ENCODE measurements at places on chromosomes 2 and 18.

GRCh38 chr18:28858248-28858647 is 681.3 kb upstream of the CDH2 start:
- H3K27ac ChIP-seq, result no peak overlapping the region
- H3K4me1 ChIP-seq, result no peaks in the 10 kb centered on the region
- no peaks in the 10 kb centered on the region for H3K27me3 ChIP-seq
- no peak overlapping the region for H3K4me3 ChIP-seq

DNA sequence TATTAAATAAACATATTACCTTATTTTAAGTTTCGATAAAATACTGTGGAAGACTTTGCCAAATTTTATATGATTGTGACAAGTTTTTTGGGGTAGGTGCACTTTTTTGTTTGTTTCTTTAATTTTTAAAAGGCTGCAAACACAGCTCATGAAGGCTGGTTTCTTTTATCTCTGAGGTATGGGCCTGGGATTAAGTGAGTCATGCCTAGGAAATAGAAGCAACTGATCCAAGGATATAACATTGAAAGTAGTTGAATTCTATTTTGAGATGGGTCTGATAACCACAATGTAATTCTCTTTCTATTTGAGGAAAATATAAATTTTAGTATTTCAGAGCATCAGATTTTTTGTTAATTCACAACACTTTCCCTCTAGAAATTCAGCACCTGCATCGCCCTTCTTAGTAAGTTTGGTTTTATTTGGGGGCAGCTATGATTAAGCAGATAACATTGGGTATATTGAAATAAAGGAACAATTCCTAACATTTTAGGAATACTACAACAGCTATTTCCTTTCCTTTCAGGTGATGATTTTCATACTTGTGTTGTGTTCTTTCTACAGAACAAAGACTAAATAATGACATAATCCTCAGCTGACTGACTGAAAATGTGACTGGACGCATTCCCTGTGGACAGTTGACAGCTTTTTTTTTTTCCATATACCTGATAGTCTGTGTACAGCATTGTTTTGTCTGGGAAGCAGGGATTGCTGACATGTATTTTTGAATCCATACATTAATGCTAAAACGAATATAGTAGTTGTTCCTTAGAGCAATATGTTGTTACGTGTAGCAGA is 16.8 kb downstream of the RBM45 start:
- no peak overlapping the region for H3K27ac ChIP-seq
- H3K4me1 ChIP-seq, result peaks cover 10% of the 10 kb centered on the region
- DNase-seq, result no peak
- no peaks in the 10 kb centered on the region for H3K27me3 ChIP-seq
- H3K4me3 ChIP-seq, result no peak overlapping the region

DNA sequence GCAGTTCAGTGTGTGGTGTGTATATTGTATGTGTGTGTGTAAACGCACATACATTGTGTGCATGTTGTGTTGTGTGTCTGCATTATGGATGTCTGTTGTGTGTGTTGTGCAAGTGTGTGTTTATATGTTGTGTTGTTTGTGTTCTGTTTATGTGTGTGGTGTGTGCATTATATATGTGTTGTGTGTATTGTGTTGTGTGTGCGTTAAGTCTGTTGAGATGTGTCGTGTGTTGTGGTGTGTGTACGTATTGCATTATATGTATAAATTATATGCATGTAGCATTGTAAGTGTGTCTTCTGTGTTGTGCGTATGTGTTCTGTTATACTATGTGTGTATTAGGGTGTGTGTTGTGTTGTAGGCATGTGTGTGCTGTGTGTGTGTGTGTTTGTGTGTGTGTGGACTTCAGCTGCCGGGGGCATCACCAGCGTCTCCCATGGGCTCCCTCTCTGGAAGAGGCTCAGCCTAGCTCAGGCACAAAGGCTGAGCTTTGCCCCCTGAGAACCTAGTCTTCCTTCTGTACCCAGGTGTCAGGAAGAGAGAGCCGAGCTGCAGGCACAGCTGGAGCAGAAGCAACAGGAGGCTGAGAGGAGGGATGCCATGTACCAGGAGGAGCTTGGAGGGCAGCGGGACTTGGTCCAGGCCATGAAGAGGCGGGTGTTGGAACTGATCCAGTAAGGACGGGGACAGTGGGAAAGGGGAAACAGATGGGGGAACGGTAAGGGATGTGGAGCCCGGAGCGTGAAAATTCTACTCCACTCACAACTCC is 13.7 kb downstream of the RUFY4 start:
- no peak overlapping the region for H3K4me3 ChIP-seq
- H3K36me3 ChIP-seq, result no peaks in the 10 kb centered on the region
- no peak for DNase-seq
- H3K27ac ChIP-seq, result no peak overlapping the region
- peaks cover 22% of the 10 kb centered on the region for H3K27me3 ChIP-seq
- H3K4me1 ChIP-seq, result no peaks in the 10 kb centered on the region

DNA sequence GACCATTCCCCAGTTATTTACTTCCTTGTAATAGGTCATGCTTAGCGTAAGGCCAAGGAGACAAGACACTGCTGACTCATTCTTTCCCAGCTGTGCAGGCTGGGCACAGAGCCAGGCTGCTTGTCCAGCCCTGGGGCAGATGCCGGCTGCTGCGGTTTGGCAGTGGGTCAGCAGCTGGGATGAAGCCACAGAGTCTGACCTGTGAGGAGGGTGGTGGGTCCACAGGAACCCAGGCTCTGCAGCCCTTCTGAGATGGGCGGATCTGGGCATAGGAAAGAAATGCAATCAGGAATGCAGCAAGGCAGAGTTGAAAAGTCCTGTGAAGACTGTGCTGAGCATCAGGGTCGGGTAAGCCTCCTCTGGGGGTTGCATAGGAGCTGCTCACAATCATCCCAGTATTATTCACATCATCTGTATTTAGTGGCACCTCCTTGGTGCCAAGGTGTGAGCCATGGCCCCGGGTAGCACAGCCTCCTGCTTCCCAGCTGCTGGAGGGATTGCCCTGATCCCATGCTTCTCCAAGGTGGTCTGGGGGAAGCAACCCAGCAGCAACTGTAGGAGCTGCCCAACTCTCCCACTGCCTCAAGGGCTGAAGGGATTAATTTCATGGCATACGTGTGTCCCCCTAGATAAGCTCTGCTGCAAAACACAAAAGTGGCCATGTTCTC is 139.0 kb downstream of the DDX1 start:
- no peaks in the 10 kb centered on the region for H3K36me3 ChIP-seq
- no peaks in the 10 kb centered on the region for H3K4me1 ChIP-seq
- H3K4me3 ChIP-seq, result no peak overlapping the region
- H3K27me3 ChIP-seq, result peaks cover 14% of the 10 kb centered on the region
- H3K27ac ChIP-seq, result no peak overlapping the region

DNA sequence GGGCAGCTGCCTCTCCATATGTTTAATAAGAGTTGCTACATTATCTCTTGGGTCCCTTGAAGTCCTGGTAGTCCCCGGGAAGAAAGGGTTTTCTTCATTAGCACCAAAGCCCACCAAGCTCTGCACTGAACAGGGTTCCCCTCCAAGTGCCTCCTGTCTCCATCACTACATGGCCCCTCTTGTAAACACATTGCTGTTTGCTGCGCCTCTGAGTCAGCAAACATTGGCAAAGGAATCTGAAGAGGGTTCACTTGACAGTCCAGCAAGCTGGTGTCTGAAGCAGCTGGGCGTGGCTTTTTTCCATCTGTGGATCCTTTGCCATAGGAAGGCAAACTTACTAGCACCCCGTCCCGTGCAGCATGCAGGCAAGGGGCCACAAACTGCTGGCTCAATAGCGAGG is 82.8 kb downstream of the TEX51 start:
- no peak for DNase-seq
- no peaks in the 10 kb centered on the region for H3K4me1 ChIP-seq
- peaks cover 46% of the 10 kb centered on the region for H3K27me3 ChIP-seq
- no peak overlapping the region for H3K27ac ChIP-seq

DNA sequence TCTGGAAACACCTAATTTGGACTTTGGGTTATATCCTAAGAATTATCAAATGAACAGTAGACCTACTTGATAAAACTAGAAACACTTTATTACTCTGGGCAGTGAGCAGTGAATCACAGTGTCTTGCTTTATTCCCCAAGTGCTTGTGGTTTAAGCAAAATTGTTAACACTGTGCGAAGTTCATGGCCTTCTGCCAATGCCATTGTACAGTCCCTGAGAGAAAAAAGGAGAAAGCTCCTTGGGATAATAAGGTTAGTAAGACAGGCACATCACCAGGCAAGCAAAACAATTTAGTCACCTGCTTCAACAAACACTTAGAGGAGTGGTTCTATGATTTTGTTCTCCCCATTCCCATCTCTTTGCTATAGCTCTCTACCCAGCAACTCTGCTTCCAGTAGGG is 39.8 kb downstream of the ADCYAP1 start:
- no peak overlapping the region for H3K27ac ChIP-seq
- no peaks in the 10 kb centered on the region for H3K36me3 ChIP-seq
- H3K4me3 ChIP-seq, result no peak overlapping the region
- DNase-seq, result no peak

GRCh38 chr2:201466050-201466675 is 14.6 kb downstream of the STRADB start:
- H3K36me3 ChIP-seq, result peaks cover 20% of the 10 kb centered on the region
- H3K4me3 ChIP-seq, result no peak overlapping the region
- H3K27ac ChIP-seq, result no peak overlapping the region
- H3K4me1 ChIP-seq, result peaks cover 11% of the 10 kb centered on the region
- H3K27me3 ChIP-seq, result no peaks in the 10 kb centered on the region

DNA sequence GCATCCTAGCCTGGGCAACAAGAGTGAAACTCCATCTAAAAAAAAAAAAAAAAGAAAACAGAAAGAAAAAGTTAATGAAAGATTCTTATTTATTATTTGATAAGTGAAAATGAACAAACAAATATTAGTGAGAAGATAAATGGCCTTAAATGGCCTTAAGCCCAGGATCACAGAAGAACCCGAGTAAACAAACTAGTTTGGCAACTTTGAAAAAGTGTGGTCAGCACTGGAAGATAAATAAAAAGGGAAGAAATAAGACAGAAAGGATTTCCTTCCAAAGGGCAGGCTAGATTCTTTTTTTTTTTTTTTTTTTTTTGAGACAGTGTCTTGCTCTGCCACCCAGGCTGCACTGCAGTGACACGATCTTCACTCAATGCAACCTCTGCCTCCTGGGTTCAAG is 692.4 kb downstream of the CPS1 start:
- H3K4me1 ChIP-seq, result no peaks in the 10 kb centered on the region
- no peak overlapping the region for H3K4me3 ChIP-seq
- no peaks in the 10 kb centered on the region for H3K27me3 ChIP-seq

DNA sequence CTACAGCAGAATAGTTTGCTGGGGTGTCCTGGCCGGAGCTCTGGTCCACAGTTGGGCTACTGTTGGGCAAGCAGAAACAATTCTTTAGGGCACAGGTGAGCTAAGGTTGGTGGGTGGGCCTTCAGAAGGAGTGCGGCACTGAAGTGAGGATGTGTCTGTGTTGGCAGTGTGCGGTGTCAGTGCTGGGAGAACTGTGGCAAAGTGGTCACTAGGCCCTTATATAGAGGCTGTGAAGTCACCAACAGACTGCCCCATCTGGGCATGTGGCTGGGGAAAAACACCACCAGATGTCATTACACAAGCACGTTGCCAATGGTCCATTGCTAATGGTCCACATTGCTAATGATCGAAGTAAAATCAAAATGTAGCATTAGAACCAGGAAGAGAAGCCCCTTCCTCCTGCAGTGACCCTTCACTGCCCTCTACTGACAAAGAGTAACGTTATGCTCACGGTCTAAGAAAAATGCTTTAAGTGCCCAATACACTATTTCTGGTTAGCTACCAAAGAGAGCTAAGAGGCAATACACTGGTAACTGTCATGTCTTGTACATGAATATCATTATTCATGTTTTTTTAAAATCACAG is 21.3 kb downstream of the SCN1A start:
- no peaks in the 10 kb centered on the region for H3K27me3 ChIP-seq
- H3K36me3 ChIP-seq, result peaks cover 2% of the 10 kb centered on the region
- H3K4me1 ChIP-seq, result no peaks in the 10 kb centered on the region
- no peak overlapping the region for H3K4me3 ChIP-seq

- peaks cover 37% of the 10 kb centered on the region for H3K27me3 ChIP-seq
- H3K4me1 ChIP-seq, result no peaks in the 10 kb centered on the region
- H3K36me3 ChIP-seq, result no peaks in the 10 kb centered on the region
- H3K4me3 ChIP-seq, result no peak overlapping the region
Observed at GRCh38 chr2:72130659-72131360, 16.9 kb downstream of the CYP26B1 start.

- H3K4me3 ChIP-seq, result peak overlapping the region; percentile 42
- H3K36me3 ChIP-seq, result peaks cover 8% of the 10 kb centered on the region
- DNase-seq, result no peak
- peaks cover 96% of the 10 kb centered on the region for H3K27me3 ChIP-seq
Observed at GRCh38 chr2:236178890-236179235, 10.7 kb upstream of the GBX2 start.

DNA sequence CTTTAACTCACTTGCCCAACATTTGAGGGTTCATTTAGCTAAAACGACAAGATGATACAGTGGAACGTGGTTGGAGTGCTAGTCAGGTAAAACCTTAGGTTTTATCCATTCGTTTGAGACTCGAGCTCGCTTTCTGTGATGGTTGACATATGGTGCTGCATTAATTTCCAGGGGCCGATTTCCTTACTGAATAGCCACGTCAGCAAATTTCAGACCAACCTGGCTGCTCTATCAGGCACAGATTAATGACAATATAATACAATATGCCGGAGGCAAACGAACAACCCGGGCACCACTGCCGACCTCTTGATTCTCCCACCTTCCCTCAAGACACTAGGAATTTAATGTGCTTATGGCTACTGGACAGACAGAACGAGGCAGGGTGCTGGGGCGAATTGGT is 42.0 kb downstream of the NABP1 start:
- H3K4me3 ChIP-seq, result no peak overlapping the region
- no peak overlapping the region for H3K27ac ChIP-seq
- H3K27me3 ChIP-seq, result no peaks in the 10 kb centered on the region
- no peaks in the 10 kb centered on the region for H3K4me1 ChIP-seq
- H3K36me3 ChIP-seq, result peaks cover 1% of the 10 kb centered on the region

DNA sequence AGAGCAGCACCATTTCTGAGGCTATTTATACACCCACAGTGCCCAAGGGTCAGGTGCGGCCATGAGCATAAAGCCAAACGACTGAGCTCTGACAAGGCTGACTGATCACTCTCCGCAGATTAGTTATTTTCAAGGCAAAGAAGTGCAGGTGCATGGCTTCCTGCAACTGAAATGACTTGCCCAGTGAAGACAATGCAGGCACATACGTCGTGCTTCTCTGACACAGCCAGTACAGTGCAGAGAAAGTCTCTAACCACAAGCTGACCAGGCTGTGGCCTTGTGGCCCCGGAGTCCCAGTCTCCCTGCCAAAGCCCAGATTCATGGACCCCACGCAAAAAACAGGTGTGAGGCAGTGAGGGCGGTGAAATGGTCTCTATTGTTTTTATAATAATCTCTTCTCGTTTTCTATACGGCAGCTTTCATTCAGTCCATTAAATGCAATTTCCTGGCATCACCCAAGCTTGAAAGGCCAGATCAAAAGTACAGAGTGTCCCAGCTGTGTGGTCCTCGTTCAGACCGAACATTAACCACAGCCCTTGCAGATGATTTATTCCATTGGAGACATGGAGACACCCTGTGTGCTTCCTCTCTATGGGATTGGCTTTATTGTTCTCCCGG is 447.0 kb upstream of the ID2 start:
- no peak overlapping the region for H3K4me3 ChIP-seq
- no peak for DNase-seq
- peaks cover 2% of the 10 kb centered on the region for H3K4me1 ChIP-seq
- no peak overlapping the region for H3K27ac ChIP-seq
- H3K36me3 ChIP-seq, result peaks cover under 1% of the 10 kb centered on the region

- H3K36me3 ChIP-seq, result no peaks in the 10 kb centered on the region
- peaks cover 69% of the 10 kb centered on the region for H3K27me3 ChIP-seq
- no peaks in the 10 kb centered on the region for H3K4me1 ChIP-seq
- H3K4me3 ChIP-seq, result no peak overlapping the region
- DNase-seq, result no peak
- H3K27ac ChIP-seq, result no peak overlapping the region
Observed at GRCh38 chr2:170284205-170284604, 106.3 kb downstream of the MYO3B start.

GRCh38 chr18:74264303-74265020 is 27.3 kb downstream of the CYB5A start:
- no peak overlapping the region for H3K4me3 ChIP-seq
- peak overlapping the region; percentile 11 for H3K27ac ChIP-seq
- H3K4me1 ChIP-seq, result peaks cover 12% of the 10 kb centered on the region
- no peaks in the 10 kb centered on the region for H3K27me3 ChIP-seq
- peaks cover 13% of the 10 kb centered on the region for H3K36me3 ChIP-seq

Measured in central memory CD8-positive, alpha-beta T cell (primary cell).